ENCODE measurements at places on chromosomes 2 and 18.

GRCh38 chr18:46413684-46414083 is 243.3 kb downstream of the LOXHD1 start:
- no peak for DNase-seq

GRCh38 chr2:222319586-222320435 is 21.0 kb upstream of the PAX3 start:
- DNase-seq = peak; percentile 48

DNA sequence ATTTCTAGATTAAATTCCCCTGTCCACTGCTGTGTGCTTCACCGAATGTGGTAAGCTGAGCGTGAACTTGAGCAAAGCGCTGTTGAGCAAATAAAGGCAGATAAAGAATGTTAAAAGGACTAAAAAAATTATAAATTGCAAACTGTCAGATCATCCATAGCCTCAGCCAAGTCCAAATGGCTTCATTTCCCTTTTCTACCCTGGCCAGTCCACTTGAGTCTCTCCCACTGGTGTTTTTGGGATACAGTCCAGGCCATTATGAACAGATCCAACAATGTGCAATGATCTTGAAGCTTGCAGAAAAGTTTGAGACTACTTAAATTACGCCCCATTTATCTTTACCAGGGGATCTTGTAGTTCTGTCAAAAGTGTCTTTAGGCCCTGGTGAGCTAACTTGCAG is 254.6 kb upstream of the PIK3C3 start:
- DNase-seq = no peak

GRCh38 chr2:12737297-12737696 is 20.6 kb downstream of the TRIB2 start:
- DNase-seq = no peak

DNA sequence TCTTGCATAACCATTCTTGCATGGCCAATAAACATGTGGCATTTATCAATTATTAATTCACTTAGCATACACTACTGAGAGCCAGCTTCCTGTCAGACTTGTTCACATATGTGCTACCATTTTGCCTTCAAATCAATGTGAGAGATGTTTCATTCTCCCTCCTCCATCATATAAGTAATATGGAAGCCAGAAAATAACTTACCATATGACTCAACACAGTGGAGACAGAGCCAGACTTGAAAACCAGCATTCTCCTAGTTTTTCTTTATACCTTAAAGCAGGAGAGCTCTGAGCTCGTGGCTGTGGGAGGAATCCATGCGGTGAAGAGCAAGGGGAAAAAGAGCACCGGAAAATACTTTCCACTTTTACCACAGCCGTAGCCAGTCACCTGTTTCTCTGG is 215.0 kb upstream of the LRATD1 start:
- no peak for DNase-seq

All from MG63 (cell line).